ENCODE measurements at places on chromosomes 2 and 18.

- DNase-seq = no peak
These were observed 38.4 kb downstream of the PKP4 start for GRCh38 chr2:158495175-158495574.

- no peak for DNase-seq
These were observed 91.8 kb upstream of the SKOR2 start for GRCh38 chr18:47343291-47343690.

DNA sequence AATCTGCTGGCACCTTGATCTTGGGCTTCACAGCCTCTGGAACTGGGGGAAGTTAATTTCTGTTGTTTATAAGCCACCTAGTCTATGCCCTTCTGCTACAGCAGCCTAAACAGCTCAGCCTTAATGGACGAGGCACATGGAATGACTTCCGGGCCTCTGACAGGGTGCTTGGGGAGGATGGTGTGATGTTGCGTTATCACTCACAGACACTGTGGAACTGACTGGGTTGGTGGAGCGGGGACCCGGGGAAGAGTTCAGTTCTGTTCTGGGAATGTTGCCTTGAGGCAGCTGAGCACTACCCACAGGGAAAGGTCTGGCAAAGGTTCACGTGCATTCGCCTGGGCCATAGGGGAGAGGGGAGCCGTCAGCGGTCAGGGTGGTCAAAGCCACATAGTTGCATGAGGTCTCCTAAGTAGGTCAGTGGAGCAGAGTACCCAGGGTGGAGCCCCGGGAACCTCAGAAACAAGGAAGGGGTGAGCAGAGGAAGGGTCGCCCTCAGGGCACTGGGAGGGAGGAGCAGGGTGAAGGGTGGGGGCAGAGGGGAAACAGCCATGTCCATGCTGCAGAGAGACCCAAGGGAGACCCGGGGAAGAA is 36.2 kb downstream of the LRRFIP1 start:
- no peak for DNase-seq

DNA sequence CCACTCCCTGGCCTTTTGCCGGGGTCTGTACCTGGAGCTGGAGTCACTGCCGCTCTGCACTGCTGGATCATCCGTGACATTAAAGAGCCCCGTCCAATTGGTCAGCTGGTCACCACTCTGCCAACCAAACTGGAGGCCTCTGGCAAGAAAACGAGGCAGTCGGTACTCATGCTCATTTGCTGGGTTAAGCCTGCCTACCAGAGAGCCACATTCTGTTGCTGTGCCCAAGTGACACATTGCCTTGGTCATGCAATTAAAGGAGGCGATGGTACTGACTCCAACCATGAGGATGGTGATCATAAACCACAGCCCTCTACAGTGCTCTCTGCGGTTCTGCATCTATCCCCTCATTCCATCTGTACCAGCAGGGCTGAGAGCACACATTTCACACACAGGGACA is 35.5 kb downstream of the ST8SIA5 start:
- no peak for DNase-seq

DNA sequence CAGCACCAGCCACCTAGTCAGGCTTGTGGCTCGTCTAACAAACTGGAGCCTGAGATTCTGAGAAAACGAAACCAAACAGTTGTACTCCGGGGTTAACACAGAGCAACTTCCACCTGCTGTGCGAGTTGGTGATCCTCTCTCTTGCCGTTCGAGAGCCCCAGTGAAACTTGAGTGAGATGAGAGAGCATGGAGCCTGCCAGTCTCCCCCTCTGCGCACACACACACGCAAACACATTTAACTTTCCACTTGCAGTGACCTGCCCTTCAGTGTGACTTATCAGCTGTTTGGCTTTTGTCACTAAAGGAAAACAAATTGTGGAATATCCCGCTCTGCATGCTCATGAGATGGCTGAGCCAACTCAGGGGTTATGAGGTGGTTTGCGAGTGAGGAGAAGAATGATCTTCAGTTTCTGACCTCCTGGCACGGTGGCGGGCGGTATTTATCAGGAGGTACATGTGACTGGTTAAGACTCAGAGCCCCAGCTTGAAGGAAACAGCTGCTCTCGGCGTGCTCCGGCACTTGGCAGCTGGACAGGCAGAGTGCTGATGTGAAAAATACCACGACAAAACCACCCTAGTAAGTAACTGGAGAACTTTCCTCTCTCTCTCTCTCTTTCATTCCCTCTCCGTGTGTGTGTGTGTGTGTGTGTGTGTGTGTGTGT is at the start of gene RASGRP3:
TSS of gene RASGRP3 (plus strand) at position 519 of the 662 bp plus-strand sequence. CDS start 38,488 bp downstream, outside the sequence.
- DNase-seq = peak; percentile 76
